Fibroblast of pulmonary artery (primary cell): ENCODE measurements at places on chromosomes 13 and 19.

- no peak for DNase-seq
These were observed 86.9 kb downstream of the HSPH1 start for GRCh38 chr13:31074756-31075155.

- peak; percentile 17 for DNase-seq
These were observed 5.3 kb upstream of the PROZ start for GRCh38 chr13:113152984-113153809.

DNA sequence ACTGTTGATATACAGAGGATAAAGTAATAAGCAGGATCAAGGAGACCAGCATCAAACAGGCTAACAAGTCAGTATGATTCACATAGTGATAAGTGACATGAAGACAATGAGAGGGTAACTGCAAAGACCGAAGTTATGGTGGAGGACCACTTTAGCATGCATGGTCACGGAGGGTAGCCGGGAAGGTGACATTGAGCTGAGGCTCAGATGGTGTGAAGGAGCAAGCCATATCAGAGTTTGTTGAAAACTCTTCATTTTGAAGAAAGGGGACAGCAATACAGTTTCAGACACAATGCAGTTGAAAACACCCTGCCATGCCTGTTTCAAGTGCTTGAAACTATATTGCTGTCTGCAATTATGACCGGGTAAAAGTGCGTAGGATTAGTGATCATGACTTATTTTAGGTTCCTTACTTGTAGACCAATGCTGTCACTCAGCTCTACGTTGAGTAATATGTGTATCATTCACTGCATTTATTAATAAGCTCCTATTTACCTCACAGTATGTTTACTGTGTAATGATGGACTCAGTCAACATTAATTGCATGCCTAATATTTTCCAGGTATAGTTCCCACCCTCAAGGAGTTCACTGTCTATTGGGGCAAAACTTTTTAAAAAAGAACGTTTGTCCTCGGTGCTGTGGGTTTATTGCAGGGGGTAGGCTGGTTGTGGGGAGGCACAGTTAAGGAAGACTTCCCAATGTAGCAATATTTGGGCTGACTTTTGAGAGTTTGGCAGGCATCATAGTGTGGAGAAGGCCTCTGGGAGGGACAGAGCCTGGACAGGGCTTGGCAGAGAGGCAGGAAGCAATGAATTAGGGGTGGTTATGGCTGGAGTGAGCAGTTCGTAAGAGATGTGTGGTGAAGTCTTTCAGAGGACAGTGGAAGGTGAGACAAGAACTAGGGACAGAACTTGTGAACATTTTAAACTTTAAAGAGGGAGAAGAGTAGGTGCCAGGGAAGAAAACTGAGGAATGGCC, 3.2 kb downstream of the UBAC2 start:
- no peak for DNase-seq

- DNase-seq: peak; percentile 87
These were observed 141.6 kb upstream of the ARGLU1 start for GRCh38 chr13:106709522-106709921.

- DNase-seq: no peak
These were observed 45.2 kb upstream of the URI1 start for GRCh38 chr19:29896802-29897201.

GRCh38 chr19:36101550-36102327, 9.2 kb upstream of the OVOL3 start:
- no peak for DNase-seq

GRCh38 chr13:39405107-39405506, 197.9 kb downstream of the LHFPL6 start:
- DNase-seq: no peak

DNA sequence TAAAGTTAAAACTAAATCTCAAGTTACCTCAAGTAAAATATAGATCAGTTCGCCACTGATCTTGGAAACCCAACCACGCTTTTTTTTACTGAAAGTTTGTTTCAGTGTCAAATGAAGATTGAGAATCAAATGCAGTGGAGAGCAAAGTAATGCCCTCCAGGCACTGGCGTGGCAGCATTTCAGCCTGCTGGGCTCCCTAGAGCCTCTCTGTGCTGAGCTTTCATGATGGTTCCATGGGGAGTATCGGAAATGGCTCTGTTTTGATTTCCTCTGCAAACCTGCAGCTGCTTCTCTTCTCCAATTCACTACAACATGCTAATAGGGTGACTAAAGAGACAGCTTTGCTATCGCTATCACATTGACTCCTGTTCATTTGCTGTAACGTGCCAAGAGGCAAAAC, 141.6 kb downstream of the FGF14 start:
- DNase-seq: no peak

- no peak for DNase-seq
These were observed 225.2 kb upstream of the TSHZ3 start for GRCh38 chr19:31574251-31574973.

DNA sequence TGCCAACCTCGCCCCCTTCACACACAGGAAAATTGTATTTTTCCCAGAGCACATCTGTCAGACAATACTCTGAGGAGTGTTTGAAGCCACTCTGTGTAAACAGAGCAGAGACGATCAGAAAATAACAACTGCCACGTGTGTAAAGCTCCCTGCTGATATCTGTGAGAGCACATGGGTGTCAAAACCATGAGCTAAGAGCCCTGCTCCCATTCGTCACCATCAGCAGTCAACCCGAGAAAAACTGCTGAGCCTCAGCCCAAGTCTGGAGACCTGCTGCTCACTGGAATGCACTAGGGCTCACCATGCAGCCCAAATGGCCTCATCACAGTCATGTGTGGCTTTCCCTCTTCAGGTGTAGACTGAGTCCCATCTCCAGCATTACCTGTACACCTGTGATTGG, 304.1 kb downstream of the FGF14 start:
- no peak for DNase-seq

DNA sequence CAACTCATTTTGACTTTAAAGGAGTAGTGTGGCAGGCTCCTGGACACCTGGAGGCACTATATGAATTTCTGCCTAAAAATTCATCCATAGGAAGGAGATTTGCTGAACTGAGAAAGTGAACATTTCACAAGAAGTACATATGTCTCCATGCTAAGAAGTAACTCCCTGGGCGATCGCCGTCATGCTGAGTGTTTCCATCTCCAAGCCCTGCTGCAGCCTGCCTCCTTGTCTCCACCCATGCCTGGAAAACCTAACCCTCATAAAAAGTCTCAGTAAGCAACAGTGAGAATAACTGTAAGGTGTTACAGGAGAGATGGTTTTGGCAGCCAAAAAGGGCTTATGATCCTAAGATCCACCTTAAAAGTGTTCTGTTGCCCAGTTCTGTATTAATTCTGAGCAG, 251.3 kb downstream of the SHISA2 start:
- DNase-seq: no peak

- DNase-seq: no peak
These were observed 24.7 kb downstream of the ZNF136 start for GRCh38 chr19:12187625-12188024.

GRCh38 chr19:18292810-18293641, 11.6 kb upstream of the JUND start:
- DNase-seq: peak; percentile 69

- no peak for DNase-seq
These were observed 14.3 kb upstream of the ILF3 start for GRCh38 chr19:10639836-10640235.

DNA sequence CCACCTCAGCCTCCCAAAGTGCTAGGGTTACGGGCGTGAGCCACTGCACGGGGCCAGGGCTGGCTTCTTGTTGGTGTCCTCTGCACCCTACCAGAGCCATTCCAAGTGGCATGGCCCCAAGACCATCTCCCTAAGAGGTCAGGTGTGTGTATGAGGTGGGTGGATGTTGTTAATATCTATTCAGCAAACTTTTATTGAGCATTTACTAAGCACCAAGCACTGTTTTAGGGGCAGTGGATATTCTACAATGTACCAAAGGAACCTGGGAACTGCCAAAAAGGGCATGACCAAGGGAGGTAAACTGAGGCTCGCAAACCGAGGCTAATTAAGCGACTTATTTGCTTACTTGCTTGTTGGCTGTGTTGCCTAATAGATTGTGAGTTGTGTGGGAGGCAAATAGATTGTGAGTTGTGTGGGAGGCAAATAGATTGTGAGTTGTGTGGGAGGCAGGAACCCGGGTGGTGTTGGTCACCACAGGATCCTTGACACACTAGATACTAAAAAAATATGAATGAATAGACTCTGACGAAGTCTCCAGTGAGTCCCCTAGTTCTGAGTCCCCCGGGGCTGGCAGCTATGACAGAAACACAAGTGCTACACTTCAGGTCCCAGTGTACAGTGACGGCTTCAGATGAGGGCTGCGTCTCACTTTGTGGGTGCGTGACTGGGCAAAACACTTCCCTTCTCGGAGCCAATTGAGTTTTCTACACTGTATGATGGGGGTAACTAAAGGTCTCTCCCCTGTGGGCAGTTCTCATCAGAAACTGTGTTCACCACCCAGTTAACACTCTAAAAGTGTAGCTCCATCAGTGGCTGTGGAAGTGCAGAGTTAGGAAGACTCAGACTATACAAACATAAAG, 5.0 kb upstream of the BICRA start:
- no peak for DNase-seq

DNA sequence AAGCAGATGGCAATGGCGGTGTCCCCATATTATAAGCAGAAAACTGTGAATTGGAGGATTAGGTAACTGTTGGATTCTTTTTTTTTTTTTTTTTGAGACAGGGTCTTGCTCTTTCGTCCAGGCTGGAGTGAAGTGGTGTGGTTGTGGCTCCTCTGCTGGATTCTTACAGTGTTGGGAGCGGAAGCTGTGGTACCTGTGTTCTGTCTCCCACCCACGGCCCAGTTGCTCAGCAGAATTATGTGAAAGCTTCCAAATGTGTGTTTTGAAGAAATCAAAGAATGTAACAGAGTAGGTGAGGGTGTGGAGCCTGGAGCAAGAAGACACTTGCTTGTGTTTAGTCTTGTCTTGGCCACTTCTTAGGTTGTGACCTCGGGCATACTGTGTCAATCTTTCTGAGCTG, 295.6 kb downstream of the SHISA2 start:
- no peak for DNase-seq

DNA sequence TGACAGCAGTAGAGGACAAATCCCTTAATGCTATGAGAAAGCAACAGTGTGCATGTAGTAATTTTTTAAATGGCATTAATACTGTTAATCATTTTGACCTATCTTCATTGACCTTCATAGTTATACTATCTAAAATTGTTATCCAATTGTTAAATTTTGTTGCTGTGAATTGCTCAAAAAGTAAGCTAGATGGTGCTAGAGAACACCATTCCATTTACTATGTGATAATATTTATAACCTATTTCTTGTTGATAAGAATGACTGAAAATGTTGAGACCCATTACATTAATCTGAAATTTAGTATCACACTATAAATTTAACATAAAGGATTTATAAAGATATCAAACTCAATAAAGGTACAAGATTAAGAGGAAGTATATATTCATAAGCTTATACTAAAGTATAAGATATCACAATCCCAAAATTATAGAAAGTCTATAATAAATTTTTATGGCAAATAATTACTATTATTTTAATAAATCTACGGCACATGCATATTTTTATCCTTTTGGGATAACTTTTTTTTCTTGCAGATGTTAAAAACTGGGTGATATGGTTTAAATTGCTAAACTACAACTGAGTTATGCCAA, 1573.3 kb downstream of the PCDH9 start:
- peak; percentile 60 for DNase-seq

DNA sequence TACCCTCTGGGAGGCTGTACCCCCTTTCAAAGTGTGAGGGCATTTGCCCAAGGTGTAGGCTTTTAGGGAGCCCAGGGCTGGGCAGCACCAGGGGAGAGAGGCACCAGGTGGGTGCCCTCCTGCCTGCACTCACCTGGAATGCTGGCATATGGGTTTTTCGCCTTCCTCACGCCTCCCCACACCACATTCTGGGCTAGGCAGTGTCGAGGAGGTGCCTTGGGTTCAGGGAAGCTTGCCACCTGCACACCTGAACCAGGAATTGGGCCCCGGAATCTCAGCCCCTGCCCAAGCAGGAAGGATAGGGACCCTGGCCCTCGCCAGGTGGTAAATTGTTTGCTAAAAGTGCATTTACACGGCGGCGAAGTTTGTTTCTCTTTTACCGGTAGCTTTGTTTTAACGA, 5.1 kb upstream of the TSHZ3 start:
- DNase-seq: no peak

DNA sequence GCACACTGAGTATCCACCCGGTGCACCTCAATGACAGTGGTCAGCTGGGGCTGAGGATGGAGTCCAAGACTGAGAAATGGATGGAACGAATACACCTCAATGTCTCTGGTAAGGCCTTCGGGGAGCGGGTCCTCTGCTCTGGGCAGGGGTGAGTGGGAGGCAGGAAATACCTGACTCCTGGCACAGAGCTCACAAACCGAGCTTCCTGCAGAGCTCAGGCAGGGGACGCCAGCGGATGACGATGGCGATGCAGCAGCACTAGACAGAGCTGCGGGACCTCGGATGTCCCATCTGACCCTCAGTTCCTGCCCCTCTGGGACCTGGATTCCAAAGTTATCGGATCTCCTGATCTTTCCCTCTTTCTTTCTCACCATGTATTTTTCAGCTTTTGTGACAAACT, 3.8 kb downstream of the CD22 start:
- no peak for DNase-seq

DNA sequence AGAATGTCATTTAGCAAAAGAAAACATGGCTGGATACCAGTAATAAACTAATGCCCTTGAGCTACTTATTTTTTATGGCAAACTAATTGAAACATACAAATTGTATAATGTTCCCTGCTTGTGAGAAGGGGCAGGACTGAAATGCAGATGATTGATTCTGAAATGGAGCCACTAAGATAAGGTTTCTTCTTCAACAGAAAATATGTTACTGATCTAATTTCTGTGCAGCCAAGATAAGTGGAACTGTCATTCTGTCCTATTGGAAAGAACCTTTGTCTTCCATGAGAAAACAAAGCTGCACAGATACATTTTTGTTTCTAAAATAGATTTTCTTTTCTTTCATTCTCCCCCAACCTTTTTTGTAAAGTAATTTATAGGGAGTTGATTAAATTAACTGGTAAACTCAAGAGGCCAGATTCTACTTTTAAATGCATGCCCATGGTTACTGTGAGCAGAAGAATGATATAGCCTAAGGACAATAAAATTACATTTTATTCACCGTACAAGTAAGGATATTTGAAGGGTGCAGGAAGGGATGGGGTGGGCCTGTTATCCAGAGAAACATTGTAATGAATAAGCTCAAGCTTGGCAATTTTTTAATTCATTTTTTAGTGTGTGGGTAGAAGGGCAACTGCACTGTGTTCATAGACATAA, 39.9 kb downstream of the STARD13 start:
- no peak for DNase-seq

DNA sequence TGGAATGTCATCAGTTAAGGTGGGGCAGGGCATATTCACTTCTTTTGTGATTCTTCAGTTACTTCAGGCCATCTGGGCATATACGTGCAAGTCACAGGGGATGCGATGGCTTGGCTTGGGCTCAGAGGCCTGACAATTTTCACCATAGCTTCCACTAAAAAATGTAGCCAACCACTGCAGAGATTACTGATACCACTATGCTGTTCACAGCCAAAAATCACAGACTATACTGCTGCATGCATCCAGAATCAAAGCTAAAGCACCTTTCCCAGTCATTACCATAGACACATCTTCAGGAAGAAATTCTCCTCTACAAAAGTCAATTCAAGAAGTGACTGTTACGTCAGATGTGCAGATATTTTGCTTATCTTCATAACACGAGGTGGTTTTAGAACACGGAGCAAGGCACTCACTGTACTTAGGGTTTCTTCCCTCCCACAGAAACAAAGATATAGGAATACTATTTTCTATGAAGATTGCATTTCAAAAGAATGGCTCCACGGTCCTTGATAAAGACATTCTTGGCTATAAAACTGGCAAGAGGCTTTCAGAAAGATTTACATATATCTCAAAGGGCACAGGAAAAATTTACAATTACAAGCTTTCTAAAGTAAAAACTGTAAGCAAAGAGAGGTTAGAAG, 1556.6 kb upstream of the PRR20A start:
- DNase-seq: no peak

- no peak for DNase-seq
These were observed 77.2 kb upstream of the PABPC3 start for GRCh38 chr13:25018729-25019115.
